ENCODE measurements at places on chromosomes 5 and 9.

- H3K27me3 ChIP-seq, result no peaks in the 10 kb centered on the region
- DNase-seq, result peak; percentile 42
- H3K27ac ChIP-seq, result no peak overlapping the region
- no peaks in the 10 kb centered on the region for H3K36me3 ChIP-seq
- 0 out of 2 replicates have a peak, but pooled peaks cover 5% of the 10 kb centered on the region for H3K4me1 ChIP-seq
These were observed 13.5 kb upstream of the WDR38 start for GRCh38 chr9:124839612-124840299.

- no peaks in the 10 kb centered on the region for H3K36me3 ChIP-seq
- no peaks in the 10 kb centered on the region for H3K27me3 ChIP-seq
- H3K4me1 ChIP-seq, result peaks cover 46% of the 10 kb centered on the region
- DNase-seq, result peak; percentile 88
- H3K4me3 ChIP-seq, result peak overlapping the region; percentile 57
- peak overlapping the region; percentile 80 for H3K27ac ChIP-seq
These were observed 41.9 kb downstream of the TNFAIP8 start for GRCh38 chr5:119397518-119398380.

- no peaks in the 10 kb centered on the region for H3K4me1 ChIP-seq
- H3K27ac ChIP-seq, result no peak overlapping the region
- H3K36me3 ChIP-seq, result no peaks in the 10 kb centered on the region
- H3K4me3 ChIP-seq, result no peak overlapping the region
- no peak for DNase-seq
These were observed 14.5 kb downstream of the PLPP1 start for GRCh38 chr5:55520117-55520839.

DNA sequence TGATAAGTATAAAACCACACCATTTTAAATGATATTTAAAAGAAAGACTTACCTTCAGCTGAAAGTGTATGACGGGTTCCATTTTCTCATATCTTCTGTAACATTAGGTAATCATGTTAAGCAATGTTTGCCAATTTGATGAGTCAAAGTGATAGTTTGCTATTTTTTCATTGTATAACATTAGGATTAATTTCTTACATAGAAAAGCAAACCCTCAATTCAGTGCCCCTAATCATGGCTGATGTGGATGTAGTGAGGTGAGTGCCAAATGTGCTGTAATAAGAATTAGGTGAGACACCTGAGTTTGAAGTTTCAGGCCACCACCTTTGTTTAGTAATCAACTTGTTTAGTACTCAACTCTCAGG lies 68.0 kb downstream of the UNC13B start:
- H3K4me3 ChIP-seq, result no peak overlapping the region
- no peaks in the 10 kb centered on the region for H3K36me3 ChIP-seq
- no peak overlapping the region for H3K27ac ChIP-seq
- H3K4me1 ChIP-seq, result no peaks in the 10 kb centered on the region

DNA sequence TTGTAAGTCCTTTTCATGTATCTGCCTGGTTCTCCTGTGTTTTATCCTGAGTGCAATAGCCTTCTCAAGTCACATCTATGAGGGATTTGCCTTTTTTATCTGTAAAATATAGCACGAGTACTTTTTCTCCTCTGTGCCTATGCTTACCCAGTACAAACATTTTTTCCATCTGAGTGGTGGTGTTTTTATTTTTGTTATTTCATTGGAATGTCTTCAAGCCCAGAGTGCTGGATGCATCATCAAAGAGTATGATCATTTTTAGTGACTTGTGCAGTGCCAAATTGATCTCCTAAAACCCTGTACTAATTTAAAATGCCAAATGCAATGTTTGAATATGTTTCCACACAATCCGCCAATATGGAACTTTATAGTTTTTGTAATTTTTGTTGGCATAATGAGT lies 86.1 kb downstream of the TLE4 start:
- H3K36me3 ChIP-seq, result peaks cover 5% of the 10 kb centered on the region
- peak overlapping the region; percentile 16 for H3K27ac ChIP-seq
- DNase-seq, result peak; percentile 68
- H3K27me3 ChIP-seq, result no peaks in the 10 kb centered on the region
- no peak overlapping the region for H3K4me3 ChIP-seq

DNA sequence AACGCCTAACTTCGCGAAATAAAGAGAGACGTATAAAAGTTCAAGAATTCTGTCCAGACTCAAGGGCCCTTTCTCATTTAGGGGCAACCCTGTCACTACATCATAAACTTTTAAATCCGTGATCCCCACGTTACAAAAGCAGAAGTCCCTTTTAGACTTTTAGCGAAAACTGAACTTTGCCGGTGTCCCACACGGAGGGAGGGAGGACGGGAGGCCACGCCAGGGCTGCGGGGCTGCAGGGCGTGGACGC lies 515 bp upstream of the F2R start:
- H3K4me1 ChIP-seq, result peaks cover 2% of the 10 kb centered on the region
- H3K36me3 ChIP-seq, result no peaks in the 10 kb centered on the region
- peak overlapping the region; percentile 87 for H3K4me3 ChIP-seq
- no peak for DNase-seq

GRCh38 chr9:61673247-61673646 lies 483.4 kb downstream of the SPATA31A7 start:
- H3K27me3 ChIP-seq, result no peaks in the 10 kb centered on the region
- no peak overlapping the region for H3K4me3 ChIP-seq
- H3K4me1 ChIP-seq, result no peaks in the 10 kb centered on the region
- H3K27ac ChIP-seq, result no peak overlapping the region
- no peaks in the 10 kb centered on the region for H3K36me3 ChIP-seq
- DNase-seq, result no peak

- no peak overlapping the region for H3K4me3 ChIP-seq
- no peak for DNase-seq
- H3K36me3 ChIP-seq, result no peaks in the 10 kb centered on the region
- no peaks in the 10 kb centered on the region for H3K4me1 ChIP-seq
These were observed 185.0 kb downstream of the DAB2IP start for GRCh38 chr9:121836366-121836885.

DNA sequence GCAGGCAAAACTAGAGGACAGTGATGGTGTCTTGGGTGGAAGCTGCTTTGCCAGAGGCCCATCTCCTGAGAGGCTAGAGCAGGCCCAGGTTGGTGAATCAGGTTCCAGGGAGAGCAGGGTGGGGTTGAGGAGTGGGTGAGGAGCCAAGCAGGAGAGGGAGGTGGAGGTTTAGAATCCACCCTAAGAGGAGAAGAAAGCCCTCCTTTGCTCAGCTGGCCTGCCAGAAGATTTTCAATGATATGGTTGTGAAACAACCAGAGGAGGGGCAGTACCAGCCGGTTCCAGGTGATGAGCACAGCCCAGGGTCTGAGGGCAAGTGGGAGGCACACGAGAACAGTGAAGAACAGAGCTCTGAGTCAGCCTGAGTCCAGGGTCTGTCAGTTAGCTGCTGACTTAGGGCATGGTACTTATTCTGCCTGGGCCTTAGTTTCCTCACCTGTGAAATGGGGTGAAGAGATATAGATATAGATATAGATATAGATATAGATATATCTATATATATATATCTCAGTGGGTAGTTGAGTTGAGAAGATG lies 17.8 kb downstream of the PPARGC1B start:
- no peaks in the 10 kb centered on the region for H3K36me3 ChIP-seq
- DNase-seq, result no peak
- H3K4me1 ChIP-seq, result peaks cover 8% of the 10 kb centered on the region

GRCh38 chr5:147455822-147456450 lies 53.9 kb downstream of the DPYSL3 start:
- no peaks in the 10 kb centered on the region for H3K36me3 ChIP-seq
- DNase-seq, result peak; percentile 30
- no peaks in the 10 kb centered on the region for H3K27me3 ChIP-seq
- H3K4me1 ChIP-seq, result peaks cover 30% of the 10 kb centered on the region

DNA sequence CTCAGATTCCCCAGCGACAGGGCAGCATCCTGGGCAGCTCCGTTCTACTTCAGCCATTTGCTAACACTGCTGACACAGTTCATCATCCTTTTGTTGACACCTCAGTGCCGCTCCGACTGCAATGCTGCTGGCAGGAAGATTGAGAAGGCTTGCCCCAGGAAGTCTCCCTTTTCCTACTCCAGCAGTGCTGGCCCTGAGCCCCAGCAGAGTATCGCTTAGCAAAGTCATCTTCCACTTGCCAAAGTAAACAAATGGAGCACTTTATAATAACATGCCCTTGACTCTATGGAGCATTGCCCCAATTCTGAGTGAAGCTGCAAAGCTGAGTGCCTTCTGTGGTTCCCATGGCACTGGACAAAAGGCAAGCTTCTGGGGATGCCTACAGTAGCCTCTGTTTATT lies 32.2 kb downstream of the PRLR start:
- DNase-seq, result peak; percentile 76
- 0 out of 2 replicates have a peak overlapping the region, but pooled peaks have one; percentile 10 for H3K27ac ChIP-seq
- H3K27me3 ChIP-seq, result no peaks in the 10 kb centered on the region
- peaks cover 28% of the 10 kb centered on the region for H3K4me1 ChIP-seq
- H3K36me3 ChIP-seq, result no peaks in the 10 kb centered on the region

- peak; percentile 77 for DNase-seq
- no peak overlapping the region for H3K4me3 ChIP-seq
- peak overlapping the region; percentile 54 for H3K27ac ChIP-seq
- H3K4me1 ChIP-seq, result peaks cover 10% of the 10 kb centered on the region
- H3K27me3 ChIP-seq, result no peaks in the 10 kb centered on the region
These were observed 126.1 kb upstream of the PAPPA start for GRCh38 chr9:116027511-116027910.

- DNase-seq, result peak; percentile 56
- no peaks in the 10 kb centered on the region for H3K27me3 ChIP-seq
- H3K27ac ChIP-seq, result peak overlapping the region; percentile 92
- no peak overlapping the region for H3K4me3 ChIP-seq
- peaks cover 44% of the 10 kb centered on the region for H3K4me1 ChIP-seq
These were observed 21.3 kb upstream of the GLRX start for GRCh38 chr5:95843733-95844223.

- peaks cover 12% of the 10 kb centered on the region for H3K27me3 ChIP-seq
- no peaks in the 10 kb centered on the region for H3K36me3 ChIP-seq
- H3K4me1 ChIP-seq, result no peaks in the 10 kb centered on the region
- no peak overlapping the region for H3K27ac ChIP-seq
- DNase-seq, result peak; percentile 79
These were observed 59.7 kb upstream of the TRPC7 start for GRCh38 chr5:136424835-136425584.

- H3K36me3 ChIP-seq, result no peaks in the 10 kb centered on the region
- H3K27me3 ChIP-seq, result no peaks in the 10 kb centered on the region
- DNase-seq, result no peak
- peak overlapping the region; percentile 83 for H3K27ac ChIP-seq
These were observed 131.8 kb downstream of the ROR2 start for GRCh38 chr9:91818225-91818585.

DNA sequence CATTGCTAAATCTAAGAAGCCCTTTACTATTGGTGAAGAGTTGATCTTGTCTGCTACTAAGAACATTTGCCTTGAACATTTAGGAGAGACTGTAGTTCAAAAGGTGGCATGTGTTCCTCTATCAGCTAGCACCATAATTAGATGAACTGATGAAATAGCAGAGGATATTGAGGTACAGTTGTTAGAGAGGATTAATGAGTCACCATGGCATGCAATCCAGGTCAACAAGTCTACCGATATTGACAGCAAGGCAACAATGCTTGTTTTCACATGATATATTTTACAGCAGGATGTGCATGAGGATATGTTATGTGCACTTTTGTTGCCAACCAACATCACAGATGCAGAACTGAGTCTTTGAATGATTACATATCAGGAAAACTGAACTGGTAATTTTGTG lies 134.3 kb upstream of the CDH9 start:
- no peaks in the 10 kb centered on the region for H3K27me3 ChIP-seq
- no peaks in the 10 kb centered on the region for H3K36me3 ChIP-seq
- no peak overlapping the region for H3K27ac ChIP-seq
- no peak for DNase-seq
- no peak overlapping the region for H3K4me3 ChIP-seq

- no peaks in the 10 kb centered on the region for H3K36me3 ChIP-seq
- no peak overlapping the region for H3K4me3 ChIP-seq
- no peaks in the 10 kb centered on the region for H3K27me3 ChIP-seq
- peaks cover 38% of the 10 kb centered on the region for H3K4me1 ChIP-seq
These were observed 57.6 kb upstream of the RANBP3L start for GRCh38 chr5:36359267-36359666.

Measured in GM23248 (cell line).